ENCODE measurements at places on chromosomes 3 and 15. TPM values are rescaled to one million over a fixed set of nuclear protein-coding genes. Genes with fewer than 3 reads are reported as not detected.

The GABRR3 gene
- not detected for total RNA-seq

DNA sequence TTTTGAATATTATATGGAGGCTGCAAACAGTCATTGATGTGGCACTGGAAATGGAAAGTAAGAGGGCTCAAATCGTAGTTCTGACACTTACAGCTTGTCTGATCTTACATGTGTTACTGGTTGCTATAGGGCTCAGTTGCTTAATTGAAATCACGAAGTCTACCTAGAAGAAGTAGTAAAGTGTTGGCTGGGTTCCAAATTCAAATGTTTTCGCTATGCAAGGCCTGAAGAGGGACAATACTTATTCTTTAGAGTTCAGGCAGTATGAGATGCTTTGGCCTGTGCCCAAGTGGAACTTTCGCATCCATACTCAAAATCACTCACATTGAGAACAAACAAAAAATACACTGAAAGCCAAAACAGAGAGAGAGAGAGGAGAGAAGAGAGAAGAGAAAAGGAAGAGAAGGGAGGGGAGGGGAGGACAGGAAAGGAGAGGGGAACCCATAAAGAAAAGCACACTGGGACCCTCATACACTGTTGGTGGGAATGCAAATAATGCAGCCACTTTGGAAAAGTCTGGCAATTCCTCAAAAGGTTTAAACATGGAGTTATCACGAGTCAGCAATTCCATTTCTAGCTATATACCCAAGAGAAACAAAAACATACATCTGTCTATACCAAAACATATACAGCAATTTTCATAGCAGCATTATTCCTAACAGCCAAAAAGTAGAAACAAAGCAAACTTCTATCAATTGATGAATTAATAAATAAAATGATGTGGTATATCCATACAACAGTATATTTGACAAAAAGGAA lies 2.9 kb upstream of the FXR1 start:
- H3K4me3 ChIP-seq = no peak overlapping the region
- H3K36me3 ChIP-seq = peaks cover under 1% of the 10 kb centered on the region
- peak; percentile 8 for DNase-seq

The GOLGA6L10 gene
- 7.0 TPM for total RNA-seq

The ZNF774 gene
- total RNA-seq = 4.9 TPM

The CPEB1 gene
- total RNA-seq = 3.8 TPM

The PROS1 gene
- total RNA-seq = 37.9 TPM

The MYO5C gene
- 64.5 TPM for total RNA-seq

DNA sequence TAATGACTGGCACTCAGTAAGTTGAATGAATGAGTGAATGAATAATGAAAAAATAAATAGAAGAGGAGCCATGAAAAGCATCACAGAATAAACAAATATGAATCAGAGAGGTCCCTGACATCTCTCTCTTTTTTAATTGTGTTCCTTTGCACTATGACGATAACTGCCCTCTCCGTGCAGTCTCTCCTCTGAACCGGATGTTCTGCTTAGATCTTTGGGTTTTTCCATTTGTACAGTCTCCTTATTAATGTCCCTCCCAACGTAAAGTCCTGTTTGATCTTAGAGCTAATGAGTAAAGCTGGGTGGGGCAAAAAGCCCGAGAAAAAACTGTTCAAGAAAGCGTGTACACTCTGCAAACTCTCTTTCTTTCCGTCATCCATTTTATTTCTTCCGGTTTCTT lies 28.3 kb upstream of the BHLHE40 start:
- DNase-seq = no peak
- no peaks in the 10 kb centered on the region for H3K4me1 ChIP-seq
- no peaks in the 10 kb centered on the region for H3K36me3 ChIP-seq
- no peaks in the 10 kb centered on the region for H3K27me3 ChIP-seq
- H3K27ac ChIP-seq = no peak overlapping the region
- H3K4me3 ChIP-seq = no peak overlapping the region

DNA sequence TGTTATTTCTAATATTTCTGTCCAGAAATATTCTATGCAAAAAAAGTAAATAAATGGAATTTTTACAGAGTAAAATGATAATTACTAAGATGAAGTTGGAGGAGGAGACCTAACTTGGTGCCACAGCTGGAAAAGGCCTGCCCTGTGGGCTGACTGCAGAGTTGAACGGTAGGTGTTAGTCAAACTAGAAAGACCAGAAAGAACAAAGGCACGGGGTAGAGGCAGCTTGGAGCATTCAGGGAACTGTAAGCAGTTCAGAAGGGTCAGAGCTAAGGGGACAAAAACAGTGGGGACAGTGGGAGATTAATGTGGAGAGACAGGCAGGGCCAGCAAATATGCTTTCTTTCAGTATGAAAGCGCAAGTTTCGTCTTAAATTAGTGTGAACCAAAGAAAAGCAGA lies 39.3 kb upstream of the PTPRG start:
- no peak overlapping the region for H3K4me3 ChIP-seq
- no peaks in the 10 kb centered on the region for H3K27me3 ChIP-seq
- no peak overlapping the region for H3K27ac ChIP-seq
- DNase-seq = no peak
- peaks cover 1% of the 10 kb centered on the region for H3K4me1 ChIP-seq

The AHSG gene
- 0.92 TPM for total RNA-seq

DNA sequence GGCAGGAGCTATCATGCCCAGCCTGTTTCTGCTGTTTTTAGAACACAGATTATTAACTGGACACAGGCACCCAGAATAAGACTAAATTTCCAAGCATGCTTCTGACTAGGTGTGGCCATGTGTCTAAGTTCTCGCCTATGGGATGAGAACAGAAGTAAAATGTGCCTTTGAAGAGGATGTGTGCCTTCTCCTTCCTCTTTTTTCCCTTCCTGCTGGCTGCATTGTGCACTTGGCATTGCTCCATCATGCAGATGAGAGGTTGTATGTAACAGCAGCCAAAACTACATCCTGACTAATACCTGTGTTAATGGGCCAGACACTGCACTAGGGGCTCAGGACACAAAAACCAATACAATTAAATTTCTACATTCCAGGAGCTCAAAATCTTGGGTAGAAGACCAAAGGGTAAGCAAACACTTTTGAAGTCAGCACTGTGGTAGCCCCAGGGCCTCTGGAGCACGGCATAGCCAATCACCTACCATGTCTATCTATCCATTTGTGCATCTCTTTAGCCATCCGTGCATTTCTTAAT lies 40.9 kb upstream of the RNU6-1 start:
- no peak overlapping the region for H3K4me3 ChIP-seq
- no peaks in the 10 kb centered on the region for H3K27me3 ChIP-seq
- H3K27ac ChIP-seq = peak overlapping the region; percentile 33
- H3K4me1 ChIP-seq = peaks cover 3% of the 10 kb centered on the region
- no peaks in the 10 kb centered on the region for H3K36me3 ChIP-seq

The CADPS gene
- total RNA-seq = 0.64 TPM

- H3K4me3 ChIP-seq = no peak overlapping the region
- H3K4me1 ChIP-seq = peaks cover 20% of the 10 kb centered on the region
- no peaks in the 10 kb centered on the region for H3K27me3 ChIP-seq
- peak overlapping the region; percentile 27 for H3K27ac ChIP-seq
These were observed 38.7 kb downstream of the FAM174B start for GRCh38 chr15:92616621-92617548.

The CCR1 gene
- 39.5 TPM for total RNA-seq

GRCh38 chr3:161096771-161097367 lies 8.3 kb downstream of the B3GALNT1 start:
- peak; percentile 9 for DNase-seq
- H3K36me3 ChIP-seq = peaks cover 1% of the 10 kb centered on the region
- H3K4me1 ChIP-seq = no peaks in the 10 kb centered on the region
- H3K27ac ChIP-seq = no peak overlapping the region
- H3K27me3 ChIP-seq = no peaks in the 10 kb centered on the region
- no peak overlapping the region for H3K4me3 ChIP-seq

- no peaks in the 10 kb centered on the region for H3K36me3 ChIP-seq
- H3K27me3 ChIP-seq = no peaks in the 10 kb centered on the region
- no peak for DNase-seq
These were observed 27.5 kb downstream of the MASP1 start for GRCh38 chr3:187264021-187264420.

The LMLN gene
- 17.2 TPM for total RNA-seq

DNA sequence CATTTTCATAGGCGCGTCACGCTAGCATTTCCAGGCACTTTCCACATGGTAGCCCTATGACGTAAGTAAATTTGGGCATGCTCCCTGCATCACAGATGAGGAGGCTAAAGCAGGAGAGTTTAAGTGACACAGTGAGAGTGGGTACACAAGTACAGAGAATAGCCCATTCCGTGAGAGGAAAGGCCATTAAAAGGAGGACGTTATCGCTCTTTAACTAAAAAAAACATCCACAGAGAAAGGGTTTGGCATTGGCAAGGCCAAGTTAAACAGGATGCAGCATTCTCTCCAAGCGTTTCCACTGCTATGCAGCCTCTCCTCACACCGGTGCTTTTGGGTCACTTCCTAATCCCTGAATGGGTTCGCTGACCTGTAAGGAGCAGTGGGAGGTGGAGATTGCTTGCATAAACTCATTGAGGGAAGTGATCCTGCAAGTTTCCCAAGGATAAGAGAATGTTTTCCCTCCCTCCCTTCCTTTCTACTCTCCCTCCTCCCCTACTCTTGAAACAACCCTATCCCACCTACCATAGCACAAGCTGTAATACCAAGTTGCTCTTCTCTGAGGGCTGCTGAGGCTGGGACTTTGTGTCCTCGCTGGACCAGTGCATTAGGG lies 147.7 kb downstream of the VGLL4 start:
- DNase-seq = no peak
- H3K4me3 ChIP-seq = no peak overlapping the region
- peaks cover 13% of the 10 kb centered on the region for H3K4me1 ChIP-seq
- H3K27ac ChIP-seq = no peak overlapping the region

DNA sequence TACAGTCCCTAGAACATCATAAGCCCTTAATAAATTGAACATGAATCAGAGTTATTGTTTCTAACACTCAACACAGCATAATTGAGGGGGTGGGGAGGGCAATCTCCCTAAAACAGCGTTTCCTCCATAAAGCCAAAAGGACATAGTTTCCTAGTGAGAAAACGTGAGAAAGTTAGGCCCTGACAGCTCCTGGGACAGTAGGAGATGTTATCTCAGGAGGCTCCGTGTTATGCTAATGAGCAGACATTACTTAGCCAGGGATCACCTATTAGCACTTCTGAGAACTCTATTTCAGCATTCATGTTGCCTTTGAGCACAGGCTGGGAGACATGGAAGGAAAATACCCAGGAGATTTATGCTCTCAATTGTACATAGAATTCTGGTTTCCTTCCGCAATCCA lies 229.1 kb upstream of the ADAMTS9 start:
- H3K4me1 ChIP-seq = no peaks in the 10 kb centered on the region
- no peak overlapping the region for H3K27ac ChIP-seq
- H3K4me3 ChIP-seq = no peak overlapping the region
- no peaks in the 10 kb centered on the region for H3K27me3 ChIP-seq
- no peaks in the 10 kb centered on the region for H3K36me3 ChIP-seq

The CRELD1 gene
- 60.1 TPM for total RNA-seq

DNA sequence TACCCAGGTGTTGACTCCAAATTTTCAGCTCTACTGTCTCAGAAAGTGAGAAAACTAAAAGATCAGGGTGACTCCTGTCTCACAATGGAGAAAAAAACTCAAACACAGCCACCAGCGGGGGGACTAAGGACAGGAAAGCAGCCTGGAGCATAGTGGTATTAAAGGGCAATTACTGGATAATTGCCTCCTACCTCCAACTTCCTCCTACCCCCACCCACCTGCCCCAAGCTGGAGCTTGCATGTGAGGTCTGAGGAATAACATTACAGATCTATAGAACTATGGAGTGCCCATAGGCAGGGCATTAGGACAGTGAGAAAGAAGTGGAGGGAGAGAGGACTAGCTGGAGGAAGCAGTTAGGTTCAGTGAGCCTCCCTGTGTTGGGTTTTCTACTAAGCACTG lies 2.7 kb upstream of the PCCB start:
- no peaks in the 10 kb centered on the region for H3K36me3 ChIP-seq
- no peak for DNase-seq
- no peak overlapping the region for H3K4me3 ChIP-seq
- H3K27ac ChIP-seq = no peak overlapping the region
- H3K4me1 ChIP-seq = peaks cover 7% of the 10 kb centered on the region

DNA sequence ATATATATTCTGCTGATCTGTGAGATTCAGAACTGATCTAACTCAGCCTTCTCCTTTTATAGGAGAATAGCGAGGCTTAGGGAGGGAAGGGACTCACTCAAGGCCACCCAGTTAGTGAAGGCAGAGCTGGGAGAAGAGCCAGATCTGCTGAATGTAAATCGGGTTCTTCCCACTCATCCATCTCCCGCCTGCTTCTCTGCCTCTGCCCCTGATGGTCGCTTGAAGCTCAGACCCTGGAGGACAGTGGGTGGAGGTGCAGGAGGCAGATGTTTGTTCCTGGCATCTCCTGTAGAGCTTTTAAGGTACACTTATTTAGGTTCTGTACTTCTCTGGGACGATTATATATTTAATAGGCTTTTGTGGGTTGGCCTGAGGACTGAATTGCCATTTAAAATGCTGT lies 4.3 kb downstream of the PDIA5 start:
- H3K4me3 ChIP-seq = no peak overlapping the region
- no peak for DNase-seq
- no peak overlapping the region for H3K27ac ChIP-seq

The LMCD1 gene
- 95.7 TPM for total RNA-seq

GRCh38 chr3:183515968-183516851 lies 39.3 kb downstream of the KLHL6 start:
- no peaks in the 10 kb centered on the region for H3K27me3 ChIP-seq
- no peaks in the 10 kb centered on the region for H3K36me3 ChIP-seq
- no peak overlapping the region for H3K27ac ChIP-seq
- H3K4me3 ChIP-seq = no peak overlapping the region
- H3K4me1 ChIP-seq = peaks cover 13% of the 10 kb centered on the region
- no peak for DNase-seq

DNA sequence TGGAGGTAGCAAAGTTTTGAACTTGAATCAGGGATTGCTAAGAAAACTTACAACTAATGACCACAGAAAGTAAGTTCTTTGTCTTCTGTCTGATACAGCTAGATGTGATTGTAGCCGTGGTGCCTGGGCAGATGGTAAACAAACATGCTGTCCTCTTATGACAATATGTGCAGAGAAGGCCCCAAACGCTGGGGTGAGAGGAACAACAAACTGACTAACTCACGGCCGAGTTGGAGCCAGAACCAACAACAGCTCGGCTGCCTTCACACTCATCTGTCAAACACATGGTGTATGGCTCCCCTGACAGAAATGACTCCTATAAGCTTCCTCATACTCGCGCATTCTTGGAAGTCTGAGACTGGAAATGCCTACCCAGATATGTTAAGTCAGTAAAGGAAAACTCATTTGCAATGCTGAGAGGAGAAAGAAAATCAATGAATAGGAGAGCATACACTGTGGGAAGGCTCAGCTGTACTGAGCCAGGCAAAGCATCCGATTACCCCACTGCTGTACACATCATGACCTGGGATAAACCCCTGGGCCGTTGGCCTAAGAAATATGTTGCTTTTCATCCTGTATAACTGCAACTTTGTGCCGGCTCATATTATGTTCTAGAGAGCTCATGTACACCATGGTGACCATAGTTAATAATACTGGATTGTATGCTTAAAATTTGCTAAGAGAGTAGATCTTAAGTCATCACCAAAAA lies 5.7 kb downstream of the THBS1 start:
- peaks cover 38% of the 10 kb centered on the region for H3K4me1 ChIP-seq
- H3K4me3 ChIP-seq = no peak overlapping the region
- no peak overlapping the region for H3K27ac ChIP-seq
- peaks cover 96% of the 10 kb centered on the region for H3K36me3 ChIP-seq
- no peak for DNase-seq
